T-helper 2 cell treated with Interferon-gamma antibody and Interleukin-4, amounts not matched to agents 5 μg/mL and 100 μg/mL, for 36 hours (primary cell): ENCODE measurements at places on chromosomes 11 and 22.
A peak's percentile ranks its signal among the peaks of the same experiment; 100 is the strongest.

- DNase-seq = no peak
These were observed 332 bp downstream of the TEAD1 start for GRCh38 chr11:12674571-12674935.

GRCh38 chr11:44846852-44847251 is 103.8 kb downstream of the TP53I11 start:
- DNase-seq = no peak

GRCh38 chr11:1310772-1311468 is 1.5 kb upstream of the TOLLIP start:
- DNase-seq = no peak

- DNase-seq = no peak
These were observed 6.8 kb upstream of the PLAAT3 start for GRCh38 chr11:63621071-63621470.

- DNase-seq = peak; percentile 95
These were observed 11.8 kb downstream of the LTBP3 start for GRCh38 chr11:65546217-65546958.

GRCh38 chr11:61828629-61829407 is 718 bp downstream of the FADS2 start:
- peak; percentile 61 for DNase-seq

- no peak for DNase-seq
These were observed 9.0 kb upstream of the CCT8L2 start for GRCh38 chr22:16601437-16602223.

DNA sequence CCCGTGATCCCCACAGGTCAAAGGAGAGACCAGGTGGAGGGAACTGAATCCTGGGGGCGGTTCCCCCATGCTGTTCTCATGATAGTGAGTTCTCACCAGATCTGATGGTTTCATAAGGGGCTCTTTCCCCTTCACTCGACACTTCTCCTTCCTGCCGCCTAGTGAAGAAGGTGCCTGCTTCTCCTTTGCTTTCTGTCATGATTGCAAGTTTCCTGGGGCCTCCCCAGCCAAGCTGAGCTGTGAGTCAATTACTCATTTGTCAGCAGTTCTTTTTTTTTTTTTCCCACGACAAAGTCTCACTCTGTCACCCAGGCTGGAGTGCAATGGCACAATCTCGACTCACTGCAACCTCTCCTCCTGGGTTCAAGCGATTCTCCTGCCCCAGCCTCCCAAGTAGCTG is 1530.4 kb downstream of the BRD1 start:
- no peak for DNase-seq
